ENCODE measurements at places on chromosomes 5 and 9.

DNA sequence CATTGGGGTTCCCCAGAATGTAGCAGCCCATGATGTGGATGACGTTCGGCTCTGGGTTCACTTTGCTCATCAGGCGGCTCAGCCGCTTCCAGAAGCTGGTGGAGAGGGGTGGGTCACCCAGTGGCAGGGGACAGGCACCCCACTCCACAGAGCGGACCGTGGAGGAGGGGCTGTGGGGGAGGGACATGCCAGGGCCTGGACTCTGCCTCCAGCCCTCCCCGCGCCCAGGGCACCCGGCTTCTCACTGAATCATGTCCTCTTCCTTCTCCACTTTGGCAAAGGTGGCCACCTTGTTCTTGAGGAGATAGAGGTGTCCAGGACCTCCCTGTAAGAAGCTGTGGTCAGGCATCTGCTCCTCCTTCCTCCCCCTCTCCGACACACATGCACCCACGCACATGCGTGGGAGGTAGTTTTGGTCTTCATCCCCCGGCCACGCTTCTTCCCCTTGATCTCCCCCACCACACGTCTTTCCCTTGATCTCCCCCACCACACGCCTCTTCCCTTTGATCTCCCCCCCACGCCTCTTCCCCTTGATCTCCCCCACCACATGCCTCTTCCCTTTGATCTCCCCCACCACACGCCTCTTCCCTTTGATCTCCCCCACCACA, 8.9 kb upstream of the ENTPD8 start:
- DNase-seq, result no peak

DNA sequence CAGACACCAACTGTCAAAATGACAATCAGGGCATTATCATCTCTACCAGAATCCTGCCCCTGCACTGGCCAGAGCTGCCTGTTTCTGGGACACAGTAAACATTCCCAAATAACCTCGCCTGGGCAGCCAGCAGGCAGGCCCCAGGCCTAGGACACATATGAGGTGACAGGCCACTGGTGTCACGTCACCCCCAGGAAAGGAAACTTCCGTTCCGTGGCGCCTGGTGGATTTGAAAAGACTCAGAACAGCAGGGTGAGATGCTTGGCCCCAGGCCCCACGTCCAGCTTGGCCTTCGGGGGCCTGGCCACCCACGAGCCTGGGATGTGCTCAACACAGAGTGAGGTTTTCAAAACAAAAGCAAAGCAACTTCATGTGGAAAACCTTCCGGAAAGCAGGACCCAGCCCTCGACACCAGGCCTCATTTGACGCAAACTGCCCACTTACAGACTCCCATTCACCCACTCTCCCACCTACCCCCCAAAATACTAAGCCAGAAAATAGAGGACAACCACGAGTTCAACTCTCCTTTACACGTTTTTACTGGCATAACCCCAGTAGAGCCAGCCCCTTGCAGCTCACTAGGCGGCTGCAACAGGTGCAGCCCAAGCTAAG, 1.2 kb downstream of the SEMA4D start:
- DNase-seq, result no peak

GRCh38 chr9:114450181-114450580, 55.1 kb downstream of the WHRN start:
- DNase-seq, result no peak

DNA sequence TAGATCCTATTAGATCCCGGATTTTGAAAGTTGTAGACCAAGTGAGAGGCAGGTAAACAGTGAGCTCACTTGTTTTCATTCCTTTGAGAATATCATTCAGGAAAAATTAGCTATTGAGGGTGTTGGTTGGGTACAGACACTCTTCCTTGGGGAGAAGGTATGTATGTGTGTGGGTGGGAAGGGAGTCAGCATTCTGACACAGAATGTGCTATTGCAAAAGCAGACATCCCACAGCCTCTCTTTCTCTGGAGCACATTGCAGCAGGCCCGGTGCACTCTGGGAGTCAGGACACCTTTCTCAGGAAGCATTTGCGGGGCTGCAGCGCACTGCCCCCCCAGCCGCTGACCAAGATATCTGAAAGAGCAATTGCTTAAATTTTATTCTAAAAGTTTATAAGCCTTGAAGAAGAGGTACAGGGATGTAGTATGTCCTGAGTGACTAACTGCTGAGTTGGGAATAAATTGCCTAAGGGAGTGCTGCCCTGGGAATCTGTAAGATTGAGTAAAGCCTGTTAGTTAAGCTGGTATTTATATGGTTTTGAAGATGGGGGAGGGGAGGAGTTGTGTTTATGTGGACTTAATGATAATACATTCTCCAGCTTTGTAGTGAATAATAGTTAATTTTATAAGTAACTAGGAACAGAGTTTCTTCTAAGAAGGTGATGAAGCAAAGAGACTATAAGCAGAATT, 5.2 kb downstream of the TNFAIP8 start:
- DNase-seq, result no peak

- no peak for DNase-seq
Observed at GRCh38 chr5:2921176-2921575, 169.7 kb upstream of the IRX2 start.

- DNase-seq, result no peak
Observed at GRCh38 chr5:133746834-133747233, 134.5 kb upstream of the FSTL4 start.

DNA sequence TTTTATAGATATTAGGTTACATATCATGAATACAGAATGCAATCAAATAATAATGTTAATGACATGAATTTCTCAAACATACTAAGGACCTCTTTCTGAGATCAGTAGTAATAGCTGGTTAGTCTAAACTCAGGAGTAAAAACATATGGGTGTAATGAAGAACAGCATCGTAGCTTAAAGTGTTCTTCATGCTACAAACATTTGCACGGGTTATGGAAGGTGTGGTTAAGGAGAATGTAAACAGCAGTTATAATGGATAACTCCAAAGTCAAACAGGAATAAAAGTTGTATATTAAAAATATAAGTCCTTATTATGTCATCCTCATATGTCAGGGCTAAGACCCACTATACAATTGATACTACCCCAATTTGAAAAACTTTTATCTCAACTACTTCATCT, 112.5 kb downstream of the RICTOR start:
- no peak for DNase-seq

GRCh38 chr5:150503977-150504620, 3.8 kb upstream of the NDST1 start:
- DNase-seq, result no peak

DNA sequence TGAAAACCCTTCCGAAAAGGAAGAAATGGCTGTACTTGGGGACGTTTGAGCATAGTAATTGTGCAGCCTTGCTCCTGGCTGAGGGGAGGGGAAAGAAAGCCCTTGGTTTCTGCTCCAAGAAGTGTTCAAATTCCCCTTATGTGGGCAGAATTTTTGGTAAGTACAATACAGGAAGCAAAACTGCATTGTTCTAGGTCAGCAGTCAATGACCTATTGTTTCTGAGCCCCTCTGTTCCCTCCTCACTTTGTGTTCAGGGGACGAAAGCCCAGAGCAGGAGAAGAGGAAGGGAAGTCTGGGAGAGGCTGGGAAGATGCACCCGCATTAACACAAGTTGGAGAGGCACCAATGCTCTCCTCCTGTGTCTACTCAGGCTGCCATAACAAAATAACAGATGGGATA, 11.9 kb downstream of the BASP1 start:
- no peak for DNase-seq

GRCh38 chr5:115767424-115767823, 49.0 kb downstream of the CDO1 start:
- DNase-seq, result no peak

GRCh38 chr5:76546497-76547102, 76.6 kb downstream of the F2RL2 start:
- no peak for DNase-seq

DNA sequence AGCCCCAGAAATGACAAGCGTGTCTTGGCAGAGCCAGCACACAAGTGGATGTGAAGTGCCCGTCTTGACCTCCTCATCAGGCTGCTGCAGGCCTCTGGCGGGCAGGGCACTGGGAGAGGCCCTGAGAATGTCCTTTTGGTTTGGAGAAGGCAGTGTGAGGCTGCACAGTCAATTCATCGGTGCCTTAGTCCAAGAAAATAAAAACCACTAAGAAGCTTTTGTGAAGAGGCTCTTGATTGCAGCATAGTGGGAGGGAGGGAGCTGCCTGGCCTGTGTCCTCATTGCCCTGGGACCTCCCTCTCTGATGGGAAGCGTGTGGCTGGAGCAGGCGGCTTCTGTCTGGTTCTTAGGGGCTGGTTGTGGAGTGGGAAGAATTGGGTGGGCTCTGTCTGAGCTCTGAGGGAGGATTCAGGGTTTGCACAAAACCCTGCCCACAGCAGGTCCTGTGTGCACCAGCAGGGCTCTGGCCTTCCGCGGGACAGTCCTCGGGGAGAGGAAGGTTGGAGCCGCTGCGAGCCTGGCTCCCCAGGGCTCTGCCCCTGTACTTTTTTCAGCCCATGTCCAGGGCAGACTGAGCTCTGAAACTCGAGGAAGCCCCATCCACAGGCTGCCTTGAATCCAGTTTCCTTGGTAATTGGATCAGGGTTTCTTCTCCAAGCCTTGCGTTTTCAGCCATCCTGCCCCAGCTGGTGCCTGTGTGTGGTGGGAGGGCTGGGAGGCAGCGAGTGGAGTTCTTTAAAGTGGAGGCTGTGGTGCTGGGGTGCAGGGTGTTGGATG, 1.1 kb downstream of the HRCT1 start:
- no peak for DNase-seq

DNA sequence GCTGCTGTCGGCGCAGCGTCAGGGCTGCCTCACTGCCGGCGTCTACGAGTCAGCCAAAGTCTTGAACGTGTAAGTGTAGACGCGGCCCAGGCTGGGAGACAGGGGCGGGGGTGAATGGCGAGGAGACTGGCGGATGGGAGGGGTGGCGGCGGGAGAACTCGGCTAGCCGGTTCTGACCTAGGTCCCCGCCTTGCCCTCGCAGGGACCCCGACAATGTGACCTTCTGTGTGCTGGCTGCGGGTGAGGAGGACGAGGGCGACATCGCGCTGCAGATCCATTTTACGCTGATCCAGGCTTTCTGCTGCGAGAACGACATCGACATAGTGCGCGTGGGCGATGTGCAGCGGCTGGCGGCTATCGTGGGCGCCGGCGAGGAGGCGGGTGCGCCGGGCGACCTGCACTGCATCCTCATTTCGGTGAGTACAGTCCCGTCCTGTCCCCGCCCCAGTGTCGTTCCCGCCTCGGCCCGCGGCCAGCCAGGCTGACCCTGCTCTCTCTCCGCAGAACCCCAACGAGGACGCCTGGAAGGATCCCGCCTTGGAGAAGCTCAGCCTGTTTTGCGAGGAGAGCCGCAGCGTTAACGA, 745 bp downstream of the GADD45G start:
- DNase-seq, result no peak

GRCh38 chr5:170137694-170138214, 32.1 kb downstream of the FOXI1 start:
- no peak for DNase-seq

- peak; percentile 8 for DNase-seq
Observed at GRCh38 chr5:148482697-148483462, 99.1 kb downstream of the FBXO38 start.

DNA sequence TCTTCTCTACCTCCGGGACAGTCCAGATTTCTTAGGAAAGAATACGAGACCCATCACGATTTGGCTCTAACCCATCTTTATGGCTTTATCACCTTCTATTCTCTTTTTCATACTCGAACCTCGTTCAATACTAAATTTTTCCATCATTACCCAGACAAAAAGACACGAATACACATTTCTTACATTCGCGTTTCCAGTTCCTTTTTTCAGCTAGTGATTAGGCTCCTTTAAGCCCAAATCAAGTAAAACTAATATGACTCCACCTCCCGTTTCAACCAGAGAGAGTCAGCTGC, 506 bp downstream of the ZBTB6 start:
- no peak for DNase-seq

- DNase-seq, result no peak
Observed at GRCh38 chr5:128121651-128122050, 38.1 kb downstream of the SLC12A2 start.

- DNase-seq, result no peak
Observed at GRCh38 chr5:65117525-65117924, 348.8 kb downstream of the CWC27 start.

DNA sequence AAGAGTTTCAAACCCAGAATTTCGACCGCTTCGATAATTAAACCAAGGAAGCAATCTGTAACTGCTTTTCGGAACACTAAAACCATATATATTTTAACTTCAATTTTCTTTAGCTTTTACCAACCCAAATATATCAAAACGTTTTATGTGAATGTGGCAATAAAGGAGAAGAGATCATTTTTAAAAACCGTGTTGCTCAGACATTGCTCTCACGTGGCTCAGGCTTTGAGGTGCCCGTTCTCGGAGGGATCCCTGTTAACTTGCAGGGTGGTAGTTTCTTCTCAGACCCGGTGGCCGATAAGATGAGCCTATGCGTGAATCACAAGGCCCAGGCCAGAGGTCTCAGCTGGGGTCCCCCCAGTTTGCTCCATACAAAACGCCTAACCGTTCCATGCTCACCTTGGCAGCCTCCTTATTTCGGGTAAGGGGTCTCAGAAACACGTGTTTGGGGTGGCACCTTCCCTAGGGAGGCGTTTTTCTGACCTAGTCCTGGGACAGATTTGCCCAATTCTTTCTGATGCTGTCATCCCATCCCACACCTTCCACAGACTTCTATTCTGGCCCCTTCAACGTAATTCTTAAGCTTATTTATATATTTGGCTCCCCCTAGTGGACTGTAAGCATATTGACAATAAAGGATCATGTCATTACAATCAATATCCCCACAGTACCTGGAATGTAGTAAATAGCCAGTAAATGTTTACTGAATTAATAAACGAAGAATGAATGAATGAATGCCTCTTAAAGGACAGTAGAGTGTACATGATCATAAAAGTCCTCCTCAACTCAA, 48.1 kb downstream of the THBS4 start:
- no peak for DNase-seq

GRCh38 chr9:99377790-99378775, 156.0 kb downstream of the SEC61B start:
- DNase-seq, result no peak

- DNase-seq, result no peak
Observed at GRCh38 chr5:66558560-66558959, 37.6 kb upstream of the MAST4 start.

GRCh38 chr5:134247428-134248224, 21.8 kb upstream of the PPP2CA start:
- DNase-seq, result no peak

- DNase-seq, result no peak
Observed at GRCh38 chr9:36575411-36575882, 2.8 kb downstream of the MELK start.

DNA sequence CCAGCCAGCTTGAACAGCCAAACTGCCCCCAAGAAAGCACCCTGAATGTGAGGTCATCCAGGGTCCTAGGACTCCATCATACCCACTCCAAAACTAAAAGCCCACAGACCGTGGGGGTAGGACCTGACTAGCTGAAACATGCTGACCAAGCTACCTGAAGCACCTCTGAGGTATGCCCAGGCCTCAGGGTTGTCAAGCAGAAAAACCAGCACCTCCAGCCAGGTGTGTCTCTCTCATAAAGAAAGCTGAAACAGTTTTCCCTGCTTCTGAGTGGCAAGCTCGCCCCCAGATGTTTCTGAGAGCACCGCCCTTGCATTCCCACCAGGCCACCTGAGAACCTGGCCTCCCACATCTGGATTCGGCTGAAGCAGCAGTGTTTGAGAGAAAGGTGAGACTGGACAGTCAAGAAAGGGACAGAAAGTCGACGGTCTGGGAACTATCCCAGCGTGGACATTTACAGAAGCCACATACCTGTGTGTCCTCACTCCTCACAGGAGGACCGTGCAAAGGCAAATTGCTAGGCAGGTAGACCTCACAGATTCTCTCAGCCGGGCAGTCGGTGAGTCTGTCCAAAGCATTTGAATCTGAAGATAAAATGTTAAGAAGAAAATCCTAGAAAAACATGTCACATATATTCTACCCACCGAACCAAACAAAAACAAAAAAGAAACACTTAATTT, 155.6 kb upstream of the RASEF start:
- DNase-seq, result no peak

GRCh38 chr9:26264709-26265601, 586.7 kb upstream of the TUSC1 start:
- DNase-seq, result no peak
